ENCODE measurements at places on chromosomes 6 and 20. TPM values are rescaled to one million over a fixed set of nuclear protein-coding genes. Genes with fewer than 3 reads are reported as not detected.

Gene CALHM4
- total RNA-seq = 0.87 TPM

Gene C6orf15
- total RNA-seq = not detected

Gene BACH2
- total RNA-seq = 0.87 TPM

Gene AIF1
- not detected for total RNA-seq

Gene NT5DC1
- total RNA-seq = 13.8 TPM

Gene SNPH
- total RNA-seq = 7.3 TPM

Gene TPBG
- 9.5 TPM for total RNA-seq

Gene LHFPL5
- total RNA-seq = not detected

Gene NHLRC1
- total RNA-seq = 2.9 TPM

Gene MUC21
- not detected for total RNA-seq

Gene THBD
- total RNA-seq = 82.9 TPM

Gene HLA-G
- total RNA-seq = not detected

Gene CST2
- total RNA-seq = not detected

Gene SH3BGRL2
- 27.3 TPM for total RNA-seq

Gene BCAS1
- not detected for total RNA-seq

Gene RNF144B
- 77.0 TPM for total RNA-seq

Gene TMEM74B
- total RNA-seq = 1.4 TPM

Gene ZSCAN12
- total RNA-seq = 2.1 TPM

Gene DSP
- 4.6 TPM for total RNA-seq

Gene LAMA2
- total RNA-seq = 0.59 TPM

Gene ZNF165
- 0.49 TPM for total RNA-seq

Gene GNRH2
- not detected for total RNA-seq

Gene LY6G5C
- total RNA-seq = 3.3 TPM

Gene CLPSL2
- total RNA-seq = not detected

Gene ADISSP
- total RNA-seq = 56.4 TPM

Gene HEY2
- 0.40 TPM for total RNA-seq

Gene DOK5
- total RNA-seq = 0.67 TPM

Gene ETV7
- total RNA-seq = 1.7 TPM

Gene ZC3H12D
- not detected for total RNA-seq

Gene HLA-DOB
- 0.10 TPM for total RNA-seq

Gene SUMO4
- not detected for total RNA-seq

Gene TRIM31
- total RNA-seq = not detected

Gene FAXC
- total RNA-seq = 0.20 TPM

Gene LY6G6C
- total RNA-seq = not detected

Gene PERP
- 55.2 TPM for total RNA-seq

Gene CAGE1
- not detected for total RNA-seq

Gene GSTA3
- total RNA-seq = not detected
